Colonic mucosa (tissue), 4 donors: ENCODE measurements at places on chromosomes 5 and 9. TPM values are rescaled to one million over a fixed set of nuclear protein-coding genes. Genes with fewer than 3 reads are reported as not detected.
A peak's percentile ranks its signal among the peaks of the same experiment; 100 is the strongest.

- no peak overlapping the region for H3K4me3 ChIP-seq
- H3K36me3 ChIP-seq, result no peaks in the 10 kb centered on the region
- H3K4me1 ChIP-seq, result no peaks in the 10 kb centered on the region
- no peak overlapping the region for H3K27ac ChIP-seq
- no peak for DNase-seq
Observed at GRCh38 chr9:112541685-112542084, 55.1 kb downstream of the KIAA1958 start.

DNA sequence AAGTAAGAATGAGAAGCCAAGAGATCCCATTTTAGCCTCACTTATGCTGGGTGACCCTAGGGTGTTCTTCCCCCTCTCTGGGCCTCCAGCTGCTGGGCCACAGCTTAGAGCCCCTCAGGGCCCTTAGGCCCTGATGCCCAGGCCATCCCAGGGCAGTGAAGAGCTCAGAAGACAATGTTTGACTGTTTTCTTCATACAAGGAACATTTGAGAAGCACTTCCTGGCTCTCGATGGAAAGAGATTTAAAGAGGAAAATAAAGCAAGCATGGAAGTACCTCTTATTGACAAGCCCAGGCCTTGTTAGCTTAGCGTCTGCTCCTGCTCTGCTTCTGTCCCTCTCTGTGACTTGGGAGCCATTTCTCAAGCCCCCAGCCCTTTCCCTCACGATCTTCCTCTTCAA is 165.9 kb upstream of the SMIM23 start:
- no peaks in the 10 kb centered on the region for H3K4me1 ChIP-seq
- no peak overlapping the region for H3K27ac ChIP-seq
- H3K4me3 ChIP-seq, result no peak overlapping the region
- no peak for DNase-seq

DNA sequence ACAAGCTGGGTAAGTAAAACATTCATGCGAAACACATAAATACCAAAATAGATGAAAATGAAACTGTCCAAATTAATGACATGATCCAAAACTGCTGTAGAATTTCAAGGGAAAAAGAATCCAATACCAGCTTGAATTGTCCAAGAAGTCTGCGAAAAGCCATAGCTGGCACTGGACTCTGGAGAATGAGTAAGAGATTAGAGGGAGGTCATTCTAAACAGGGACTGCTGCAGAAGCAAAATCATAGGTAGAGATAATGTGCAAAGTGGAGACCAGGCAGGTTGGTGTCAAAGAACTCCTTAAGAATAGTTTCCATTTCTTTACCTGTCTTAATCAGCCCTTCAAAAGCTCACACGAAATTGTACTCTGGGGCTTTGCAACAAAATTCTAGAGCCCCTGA is 162.5 kb downstream of the NFIB start:
- no peaks in the 10 kb centered on the region for H3K36me3 ChIP-seq
- H3K4me3 ChIP-seq, result no peak overlapping the region
- H3K27ac ChIP-seq, result no peak overlapping the region
- no peaks in the 10 kb centered on the region for H3K27me3 ChIP-seq
- no peaks in the 10 kb centered on the region for H3K4me1 ChIP-seq
- DNase-seq, result no peak

- H3K4me1 ChIP-seq, result no peaks in the 10 kb centered on the region
- no peaks in the 10 kb centered on the region for H3K27me3 ChIP-seq
- H3K36me3 ChIP-seq, result no peaks in the 10 kb centered on the region
- no peak overlapping the region for H3K4me3 ChIP-seq
- no peak overlapping the region for H3K27ac ChIP-seq
Observed at GRCh38 chr5:911601-912000, 18.9 kb downstream of the TRIP13 start.

Gene IL6ST
- total RNA-seq, result 118 TPM

DNA sequence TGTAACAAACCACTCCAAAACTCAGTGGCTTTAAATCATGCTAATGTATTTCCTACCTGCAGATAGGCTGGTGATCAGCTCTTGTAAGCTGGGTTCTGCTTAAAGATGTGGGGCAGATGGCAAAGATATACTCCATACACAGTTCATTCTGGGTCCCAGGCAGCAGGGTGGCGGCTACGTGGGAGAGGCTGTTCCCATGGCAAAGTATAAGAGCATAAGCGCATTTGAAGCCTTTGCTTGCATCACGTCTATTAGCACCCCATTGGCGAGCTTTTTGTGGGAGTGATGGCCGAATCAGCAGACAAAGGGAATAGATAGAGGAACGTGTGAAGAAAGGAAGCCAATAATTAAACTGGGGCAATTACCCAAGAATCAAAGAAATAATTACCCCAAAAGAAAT is 523.1 kb downstream of the SPATA31D1 start:
- H3K4me3 ChIP-seq, result no peak overlapping the region
- no peak for DNase-seq
- no peaks in the 10 kb centered on the region for H3K36me3 ChIP-seq

Gene CCNO
- 2.5 TPM for total RNA-seq

Gene LVRN
- total RNA-seq, result 0.10 TPM

Gene NXNL2
- not detected for total RNA-seq

DNA sequence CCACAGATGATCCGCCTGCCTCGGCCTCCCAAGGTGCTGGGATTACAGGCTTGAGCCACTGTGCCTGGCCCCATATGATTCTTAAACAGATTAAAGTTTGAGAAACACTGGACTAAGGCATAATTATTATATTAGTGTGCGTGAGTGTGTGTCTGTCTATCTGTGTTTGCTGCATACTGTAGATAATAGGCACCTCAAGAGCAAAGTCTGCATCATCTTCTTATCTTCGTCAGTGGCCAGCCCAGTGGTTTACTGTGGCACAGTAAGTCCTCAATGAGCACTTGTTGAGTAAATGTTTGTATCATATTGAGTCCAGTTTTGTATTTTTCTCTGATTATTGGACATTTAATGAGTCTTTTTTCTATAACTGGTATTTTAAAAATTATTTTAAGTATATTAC is 81.7 kb downstream of the ITGA1 start:
- H3K4me1 ChIP-seq, result no peaks in the 10 kb centered on the region
- H3K27ac ChIP-seq, result no peak overlapping the region
- H3K27me3 ChIP-seq, result no peaks in the 10 kb centered on the region
- no peaks in the 10 kb centered on the region for H3K36me3 ChIP-seq
- DNase-seq, result no peak

Gene TAF11L5
- total RNA-seq, result not detected

Gene TPPP
- 1.7 TPM for total RNA-seq

- H3K27me3 ChIP-seq, result no peaks in the 10 kb centered on the region
- H3K27ac ChIP-seq, result peak overlapping the region; percentile 27
- DNase-seq, result peak; percentile 71
- H3K36me3 ChIP-seq, result no peaks in the 10 kb centered on the region
- H3K4me3 ChIP-seq, result peak overlapping the region; percentile 43
Observed at GRCh38 chr9:121700165-121700831, 48.9 kb downstream of the DAB2IP start.

Gene SLC22A4
- 8.3 TPM for total RNA-seq

DNA sequence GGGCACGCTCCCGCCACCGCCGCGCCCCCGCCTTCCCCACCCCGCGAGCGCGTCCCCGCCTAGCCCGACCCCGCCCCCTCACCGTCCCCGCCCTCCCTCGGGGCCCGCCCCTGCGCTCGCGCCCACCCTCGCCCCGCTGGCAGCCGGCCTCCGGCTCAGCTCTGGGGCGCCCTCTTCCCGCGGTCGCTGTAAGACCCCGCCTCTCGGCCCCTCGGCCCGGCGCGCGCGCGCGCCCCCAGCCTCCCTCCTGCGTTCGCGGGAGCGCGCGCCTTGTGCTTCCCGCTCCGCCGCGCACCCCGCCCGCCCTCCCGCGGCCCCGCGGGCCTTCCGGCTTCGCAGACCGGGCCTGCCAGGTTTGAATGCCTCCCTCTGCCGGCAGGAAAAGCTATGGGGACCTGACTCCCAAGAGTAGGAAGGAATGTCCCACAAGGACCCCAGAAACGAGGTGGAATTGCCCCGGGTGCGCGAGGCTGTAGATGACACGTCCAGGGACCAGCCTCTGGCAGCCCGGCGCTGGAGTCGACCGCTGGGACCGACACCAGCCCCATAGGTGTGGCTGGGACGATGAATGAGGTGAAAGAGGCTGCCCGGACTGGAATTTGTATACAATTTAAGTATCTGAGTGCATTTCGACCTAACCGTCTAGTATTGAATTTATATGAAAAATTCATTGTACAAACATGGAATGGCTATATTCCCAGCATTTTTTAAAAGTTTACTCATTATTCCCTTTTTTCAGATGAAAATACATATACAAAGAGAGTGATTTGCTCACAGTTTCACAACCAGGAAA is 416 bp upstream of the PTBP3 start:
- H3K27ac ChIP-seq, result peak overlapping the region; percentile 100
- H3K27me3 ChIP-seq, result no peaks in the 10 kb centered on the region
- H3K4me1 ChIP-seq, result no peaks in the 10 kb centered on the region
- no peaks in the 10 kb centered on the region for H3K36me3 ChIP-seq
- peak; percentile 95 for DNase-seq

- H3K27ac ChIP-seq, result no peak overlapping the region
- no peaks in the 10 kb centered on the region for H3K4me1 ChIP-seq
- H3K27me3 ChIP-seq, result no peaks in the 10 kb centered on the region
- no peak overlapping the region for H3K4me3 ChIP-seq
Observed at GRCh38 chr9:126485662-126486061, 128.1 kb upstream of the LMX1B start.

GRCh38 chr5:72076621-72077300 is 30.5 kb upstream of the MAP1B start:
- DNase-seq, result no peak
- H3K4me1 ChIP-seq, result no peaks in the 10 kb centered on the region
- no peaks in the 10 kb centered on the region for H3K27me3 ChIP-seq
- H3K36me3 ChIP-seq, result no peaks in the 10 kb centered on the region
- H3K27ac ChIP-seq, result no peak overlapping the region

- no peak for DNase-seq
- H3K27ac ChIP-seq, result no peak overlapping the region
Observed at GRCh38 chr5:1744393-1745122, 55.1 kb downstream of the MRPL36 start.

DNA sequence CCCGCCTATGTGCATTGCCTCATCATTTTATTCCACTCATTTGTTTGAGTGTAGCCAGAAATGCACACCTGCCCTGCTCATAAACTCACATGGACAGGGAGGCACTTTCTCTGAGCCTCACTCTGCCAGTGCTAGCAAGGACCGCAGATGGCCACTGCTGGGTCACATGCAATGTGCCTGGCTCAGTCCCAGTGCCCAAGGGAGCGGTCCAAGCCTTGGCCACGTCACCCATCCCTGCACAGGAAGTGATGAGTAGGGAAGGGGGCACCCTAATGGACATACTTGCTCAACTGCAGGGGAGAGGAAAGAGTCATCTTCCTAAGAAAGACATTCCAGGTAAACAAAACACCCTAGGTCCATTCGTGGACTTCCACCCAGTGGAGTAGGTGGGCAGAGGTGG is 630.9 kb downstream of the IRX1 start:
- no peaks in the 10 kb centered on the region for H3K4me1 ChIP-seq
- no peaks in the 10 kb centered on the region for H3K36me3 ChIP-seq
- no peak overlapping the region for H3K27ac ChIP-seq
- no peak overlapping the region for H3K4me3 ChIP-seq
- H3K27me3 ChIP-seq, result no peaks in the 10 kb centered on the region

GRCh38 chr5:131210151-131210510 is 39.4 kb downstream of the LYRM7 start:
- no peaks in the 10 kb centered on the region for H3K36me3 ChIP-seq
- peaks cover 6% of the 10 kb centered on the region for H3K4me1 ChIP-seq
- no peaks in the 10 kb centered on the region for H3K27me3 ChIP-seq
- H3K27ac ChIP-seq, result peak overlapping the region; percentile 44

DNA sequence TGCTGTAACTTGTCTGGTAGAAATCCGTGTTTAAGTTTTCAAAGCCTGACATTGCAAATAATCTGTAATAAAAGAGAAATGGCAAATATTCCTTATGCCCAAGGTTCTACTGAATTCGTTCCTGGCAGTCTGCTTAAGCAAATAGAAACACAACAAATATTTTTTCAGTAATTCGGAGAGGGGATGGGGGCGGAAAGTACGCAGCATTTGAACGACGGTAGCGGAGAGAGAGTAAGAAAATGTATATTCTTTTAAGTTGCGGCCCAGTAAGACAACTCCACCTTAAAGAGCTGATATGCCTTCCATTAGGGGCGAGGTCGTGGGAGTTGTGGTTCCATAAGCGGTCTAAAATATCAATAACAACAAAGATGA is 569 bp downstream of the YIPF5 start:
- H3K36me3 ChIP-seq, result no peaks in the 10 kb centered on the region
- H3K27ac ChIP-seq, result peak overlapping the region; percentile 71
- DNase-seq, result no peak
- no peaks in the 10 kb centered on the region for H3K27me3 ChIP-seq
- peak overlapping the region; percentile 77 for H3K4me3 ChIP-seq
- peaks cover 8% of the 10 kb centered on the region for H3K4me1 ChIP-seq

Gene SOHLH1
- total RNA-seq, result not detected

Gene CARTPT
- total RNA-seq, result 2.4 TPM

Gene FOXE1
- not detected for total RNA-seq

GRCh38 chr5:66307647-66308241 is 163.6 kb downstream of the SREK1 start:
- no peak overlapping the region for H3K4me3 ChIP-seq
- no peaks in the 10 kb centered on the region for H3K36me3 ChIP-seq
- H3K27me3 ChIP-seq, result no peaks in the 10 kb centered on the region
- DNase-seq, result no peak

DNA sequence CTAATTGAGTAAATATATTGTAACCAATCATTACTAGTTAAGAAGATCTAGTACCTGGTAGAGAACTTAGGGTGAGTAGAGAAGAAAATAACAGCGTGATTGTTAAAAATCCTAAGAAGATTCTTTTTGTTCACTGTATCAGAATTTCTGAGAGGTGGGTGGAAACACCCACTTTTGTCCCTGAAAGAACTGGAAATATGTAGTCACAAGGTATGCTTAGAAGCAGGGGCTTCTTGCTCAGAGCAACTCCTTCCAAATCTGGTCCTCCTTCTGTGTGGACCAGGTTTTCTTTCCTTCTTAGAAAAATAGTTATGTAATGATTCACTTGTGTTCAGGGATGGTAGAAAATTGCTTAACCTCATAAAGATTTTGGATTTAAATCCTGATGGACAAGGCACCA is 11.9 kb upstream of the TOMM5 start:
- no peaks in the 10 kb centered on the region for H3K36me3 ChIP-seq
- DNase-seq, result no peak
- no peak overlapping the region for H3K27ac ChIP-seq
- H3K27me3 ChIP-seq, result no peaks in the 10 kb centered on the region
- no peaks in the 10 kb centered on the region for H3K4me1 ChIP-seq

GRCh38 chr9:96344458-96345180 is 38.9 kb downstream of the SLC35D2 start:
- peak overlapping the region; percentile 34 for H3K27ac ChIP-seq
- peak; percentile 62 for DNase-seq
- H3K36me3 ChIP-seq, result no peaks in the 10 kb centered on the region
- H3K4me1 ChIP-seq, result peaks cover 6% of the 10 kb centered on the region
- no peaks in the 10 kb centered on the region for H3K27me3 ChIP-seq
- no peak overlapping the region for H3K4me3 ChIP-seq

DNA sequence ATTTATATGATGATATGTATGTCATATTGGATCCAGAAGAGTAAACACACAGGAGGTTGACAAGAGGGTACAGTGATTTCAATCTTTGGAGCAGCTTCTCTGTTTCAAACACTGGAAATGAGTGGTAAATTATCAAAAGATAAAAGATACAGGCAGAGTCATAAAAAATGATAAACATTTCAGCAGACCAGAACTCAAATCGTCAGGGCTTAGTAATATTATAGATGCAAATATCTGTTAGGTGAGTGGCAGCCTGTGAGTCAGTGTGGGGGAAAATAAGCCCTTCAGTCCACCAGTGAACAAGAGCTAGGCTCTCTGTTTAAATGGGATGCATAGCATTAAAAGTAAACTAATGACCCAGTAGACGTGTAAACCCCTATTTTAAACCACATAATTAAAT is 1378.1 kb downstream of the EFNA5 start:
- H3K36me3 ChIP-seq, result no peaks in the 10 kb centered on the region
- no peak overlapping the region for H3K27ac ChIP-seq
- no peaks in the 10 kb centered on the region for H3K27me3 ChIP-seq

- H3K27me3 ChIP-seq, result no peaks in the 10 kb centered on the region
- H3K4me1 ChIP-seq, result no peaks in the 10 kb centered on the region
- no peaks in the 10 kb centered on the region for H3K36me3 ChIP-seq
Observed at GRCh38 chr5:108386345-108387061, 4.6 kb upstream of the FBXL17 start.

Gene PRSS3
- 148 TPM for total RNA-seq
